Heart left ventricle (tissue), 16 donors: ENCODE measurements at places on chromosomes 12 and 14.

GRCh38 chr14:90570461-90570860 is 173.6 kb downstream of the CALM1 start:
- peaks cover 18% of the 10 kb centered on the region for H3K4me1 ChIP-seq
- H3K27ac ChIP-seq = no peak overlapping the region

- peak overlapping the region; percentile 7 for H3K27ac ChIP-seq
- H3K4me3 ChIP-seq = no peak overlapping the region
- H3K27me3 ChIP-seq = no peaks in the 10 kb centered on the region
- peaks cover 21% of the 10 kb centered on the region for H3K36me3 ChIP-seq
Observed at GRCh38 chr12:55724226-55724939, 4.2 kb downstream of the RDH5 start.

GRCh38 chr12:41058266-41058665 is 129.9 kb upstream of the PDZRN4 start:
- H3K36me3 ChIP-seq = no peaks in the 10 kb centered on the region
- no peak overlapping the region for H3K4me3 ChIP-seq
- DNase-seq = no peak
- no peak overlapping the region for H3K27ac ChIP-seq
- H3K27me3 ChIP-seq = no peaks in the 10 kb centered on the region
- H3K4me1 ChIP-seq = no peaks in the 10 kb centered on the region

DNA sequence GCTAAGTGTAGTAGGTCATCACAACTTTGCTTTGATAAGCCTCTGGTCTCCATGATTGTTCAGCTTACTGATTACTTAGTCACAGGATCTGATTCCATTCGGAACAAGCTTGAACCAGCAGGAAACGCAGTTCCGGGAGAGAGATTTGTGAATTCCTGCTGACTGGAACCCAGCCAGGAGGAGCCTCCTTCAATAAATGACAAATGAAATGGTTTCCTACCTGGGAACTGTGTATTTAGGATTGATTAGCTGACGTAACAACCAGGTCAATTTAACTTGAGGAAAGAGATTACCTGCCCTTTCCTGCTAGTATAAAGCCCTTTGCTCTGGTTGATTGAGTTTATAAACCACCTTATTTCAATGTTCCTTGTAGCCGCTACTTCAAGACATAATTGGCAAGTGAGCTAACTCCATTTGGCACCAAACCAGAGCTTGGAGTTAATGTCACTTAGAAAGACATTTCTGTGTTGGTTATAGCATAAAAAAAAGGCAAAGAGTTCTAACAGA is 35.1 kb upstream of the KCNH3 start:
- no peaks in the 10 kb centered on the region for H3K27me3 ChIP-seq
- peaks cover 30% of the 10 kb centered on the region for H3K36me3 ChIP-seq
- no peak for DNase-seq
- no peaks in the 10 kb centered on the region for H3K4me1 ChIP-seq

DNA sequence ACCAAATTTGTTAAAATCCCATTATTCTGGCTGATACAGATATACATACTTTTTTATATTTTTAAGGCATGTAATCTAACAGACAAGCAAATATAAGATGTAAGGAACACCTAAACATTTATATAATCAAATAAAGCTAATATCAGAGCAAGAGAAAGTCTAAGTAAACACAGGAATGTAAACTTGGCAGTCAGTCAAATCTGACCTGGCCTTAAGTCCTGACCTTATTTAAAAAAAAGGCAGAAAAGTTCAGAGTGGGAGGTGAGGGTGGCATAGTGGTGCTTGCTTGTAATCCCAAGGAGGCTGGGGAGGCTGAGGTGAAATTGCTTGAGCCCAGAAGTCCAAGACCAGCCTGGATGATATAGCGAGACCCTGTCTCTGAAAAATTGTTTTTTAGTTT is 152.6 kb downstream of the DERA start:
- DNase-seq = no peak
- H3K27ac ChIP-seq = no peak overlapping the region
- H3K4me3 ChIP-seq = no peak overlapping the region

DNA sequence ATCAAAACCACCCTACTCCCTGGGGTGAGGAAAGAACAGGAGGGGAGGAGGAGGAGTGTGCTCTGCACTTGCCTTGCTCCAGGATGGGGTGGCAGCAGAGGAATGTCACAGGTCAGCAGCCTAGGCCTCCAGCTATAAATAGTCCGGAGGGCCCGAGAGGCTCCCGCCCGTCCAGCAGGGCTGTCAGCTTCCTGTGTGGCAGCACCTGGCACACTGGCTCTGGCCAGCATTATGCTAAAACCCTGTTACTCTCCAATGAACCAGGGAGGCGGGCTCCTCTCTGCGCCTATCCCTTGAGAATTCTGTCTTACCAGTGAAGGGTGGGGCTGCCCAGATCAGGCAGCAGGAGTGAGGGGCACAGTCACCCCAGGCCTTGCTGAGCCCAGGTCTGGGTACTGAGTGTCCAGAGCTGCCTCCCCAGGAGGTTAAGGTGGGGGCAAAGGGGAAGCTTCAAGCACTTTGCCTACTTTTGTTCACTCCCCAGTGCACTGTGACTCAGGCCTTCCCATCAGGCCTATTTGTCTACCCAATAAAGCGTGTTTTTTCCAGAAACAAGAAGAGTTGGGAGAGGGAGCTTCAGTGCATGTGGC is 1.2 kb upstream of the COX14 start:
- peak overlapping the region; percentile 36 for H3K4me3 ChIP-seq
- H3K27ac ChIP-seq = peak overlapping the region; percentile 100
- no peaks in the 10 kb centered on the region for H3K27me3 ChIP-seq
- DNase-seq = peak; percentile 91
- H3K4me1 ChIP-seq = peaks cover 12% of the 10 kb centered on the region

DNA sequence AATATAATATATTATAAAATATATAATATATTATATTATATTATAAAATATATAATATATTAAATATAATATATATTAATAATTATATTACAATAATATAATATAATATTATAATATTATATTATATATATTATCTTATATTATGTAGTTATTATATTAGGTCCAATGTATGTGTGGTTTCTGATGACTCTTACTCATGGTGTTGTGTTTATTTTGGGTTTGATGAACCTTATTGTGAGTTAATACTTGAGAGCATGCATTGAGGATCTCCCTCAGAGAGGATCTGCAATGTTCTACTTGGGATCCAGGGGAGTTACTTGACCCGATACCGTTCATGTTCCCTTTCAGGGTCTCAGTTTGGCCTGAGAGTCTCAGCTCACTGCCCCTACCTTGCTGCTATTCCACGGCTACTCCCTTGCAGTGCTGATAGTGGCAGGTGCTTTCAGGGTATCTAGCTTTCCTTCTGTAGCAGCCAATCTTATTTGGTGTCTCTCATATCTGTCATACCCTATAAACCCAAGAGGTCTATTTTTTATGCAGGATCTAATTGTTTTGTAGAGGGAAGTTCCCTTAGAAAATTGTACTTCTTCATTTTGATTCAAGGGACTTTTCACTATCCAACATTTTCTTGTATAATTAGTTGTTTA is 89.1 kb upstream of the ZDHHC17 start:
- DNase-seq = no peak
- H3K4me3 ChIP-seq = no peak overlapping the region
- no peaks in the 10 kb centered on the region for H3K27me3 ChIP-seq
- H3K27ac ChIP-seq = no peak overlapping the region
- H3K4me1 ChIP-seq = no peaks in the 10 kb centered on the region

- peaks cover 16% of the 10 kb centered on the region for H3K4me1 ChIP-seq
- H3K4me3 ChIP-seq = no peak overlapping the region
- no peaks in the 10 kb centered on the region for H3K27me3 ChIP-seq
- DNase-seq = no peak
- H3K36me3 ChIP-seq = peaks cover 1% of the 10 kb centered on the region
Observed at GRCh38 chr14:31090883-31091764, 64.9 kb upstream of the STRN3 start.

GRCh38 chr12:31267966-31268365 is 58.0 kb downstream of the SINHCAF start:
- no peak overlapping the region for H3K27ac ChIP-seq
- no peak overlapping the region for H3K4me3 ChIP-seq
- H3K36me3 ChIP-seq = no peaks in the 10 kb centered on the region
- H3K4me1 ChIP-seq = no peaks in the 10 kb centered on the region

DNA sequence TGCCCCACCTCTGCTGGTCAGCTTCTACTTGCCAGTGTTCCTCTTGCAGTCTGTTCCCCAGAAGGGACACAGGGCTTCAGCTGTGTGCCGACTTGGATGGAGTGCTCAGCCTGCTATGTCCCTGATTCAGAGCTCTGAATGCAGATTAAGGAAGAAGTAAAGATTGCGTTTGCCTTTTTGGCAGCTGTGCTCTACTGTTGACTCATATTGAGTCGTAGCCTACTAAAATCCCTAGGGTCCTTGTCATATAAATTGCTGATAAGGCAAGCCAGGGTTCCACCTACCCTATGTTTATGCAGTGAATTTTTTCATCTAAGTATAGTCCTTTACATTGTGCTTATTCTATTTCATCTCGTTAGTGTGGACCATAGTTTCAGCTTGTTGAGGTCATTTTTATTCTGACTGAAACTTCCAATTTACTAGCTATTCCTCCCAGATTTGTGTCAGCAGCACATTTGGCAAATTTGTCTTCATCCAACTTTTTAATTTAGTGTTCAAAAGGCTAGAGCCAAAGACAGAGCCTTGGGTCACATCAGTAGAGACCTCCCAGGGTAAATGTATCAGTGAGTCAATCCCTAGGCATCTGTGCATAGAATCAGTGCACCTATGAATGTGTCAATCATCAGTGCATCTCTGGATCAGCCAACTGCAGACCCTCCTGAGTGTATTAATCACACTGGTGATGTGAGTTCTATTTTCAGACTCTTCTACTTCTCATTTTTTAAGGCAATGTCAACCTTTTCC is 31.9 kb downstream of the CACNA1C start:
- DNase-seq = peak; percentile 65
- no peak overlapping the region for H3K4me3 ChIP-seq
- H3K27ac ChIP-seq = peak overlapping the region; percentile 73
- peaks cover 3% of the 10 kb centered on the region for H3K36me3 ChIP-seq
- no peaks in the 10 kb centered on the region for H3K27me3 ChIP-seq

- no peaks in the 10 kb centered on the region for H3K4me1 ChIP-seq
- H3K4me3 ChIP-seq = no peak overlapping the region
- DNase-seq = no peak
- no peak overlapping the region for H3K27ac ChIP-seq
- H3K36me3 ChIP-seq = no peaks in the 10 kb centered on the region
Observed at GRCh38 chr12:90299666-90300065, 591.0 kb upstream of the ATP2B1 start.
